ENCODE measurements at places on chromosomes 13 and 19.

DNA sequence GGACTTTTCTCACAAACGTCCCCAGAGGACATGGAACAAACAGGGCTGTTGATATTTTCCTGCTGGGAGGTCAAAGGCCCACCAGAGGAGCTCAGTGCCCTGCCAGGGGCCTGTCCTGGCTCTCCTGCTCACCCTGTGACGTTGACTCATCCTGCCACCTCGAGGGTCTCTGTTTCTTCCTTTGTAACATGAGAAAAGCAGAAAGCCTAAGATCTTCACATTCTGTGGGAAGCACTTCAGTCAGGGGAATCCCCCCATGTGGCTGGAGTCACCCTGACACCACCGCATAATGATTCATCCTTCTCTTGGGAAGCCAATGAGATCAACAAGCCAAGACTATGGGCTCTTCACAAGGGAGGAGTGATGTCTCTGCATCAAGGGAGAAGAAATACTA, 147.9 kb downstream of the KATNAL1 start:
- no peak for DNase-seq

DNA sequence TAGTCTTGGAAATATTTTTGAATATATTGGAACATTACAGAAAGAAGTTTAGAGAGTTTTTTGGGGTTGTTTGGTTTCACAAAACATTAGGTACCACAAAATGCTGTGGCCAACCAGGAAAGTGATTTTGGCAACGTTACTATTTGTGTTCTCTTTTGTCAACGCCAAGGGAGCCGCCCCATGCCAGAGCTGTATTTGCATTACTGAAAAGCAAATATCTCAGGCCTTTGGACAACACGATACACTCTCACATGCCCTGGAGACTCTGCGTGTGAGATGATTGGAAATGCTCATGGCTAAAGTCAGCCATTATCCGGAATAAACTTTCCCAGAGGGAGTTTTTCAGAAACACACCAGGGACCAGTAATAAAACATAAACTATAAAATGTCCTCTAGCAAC, 324.6 kb downstream of the SHISA2 start:
- DNase-seq: no peak

DNA sequence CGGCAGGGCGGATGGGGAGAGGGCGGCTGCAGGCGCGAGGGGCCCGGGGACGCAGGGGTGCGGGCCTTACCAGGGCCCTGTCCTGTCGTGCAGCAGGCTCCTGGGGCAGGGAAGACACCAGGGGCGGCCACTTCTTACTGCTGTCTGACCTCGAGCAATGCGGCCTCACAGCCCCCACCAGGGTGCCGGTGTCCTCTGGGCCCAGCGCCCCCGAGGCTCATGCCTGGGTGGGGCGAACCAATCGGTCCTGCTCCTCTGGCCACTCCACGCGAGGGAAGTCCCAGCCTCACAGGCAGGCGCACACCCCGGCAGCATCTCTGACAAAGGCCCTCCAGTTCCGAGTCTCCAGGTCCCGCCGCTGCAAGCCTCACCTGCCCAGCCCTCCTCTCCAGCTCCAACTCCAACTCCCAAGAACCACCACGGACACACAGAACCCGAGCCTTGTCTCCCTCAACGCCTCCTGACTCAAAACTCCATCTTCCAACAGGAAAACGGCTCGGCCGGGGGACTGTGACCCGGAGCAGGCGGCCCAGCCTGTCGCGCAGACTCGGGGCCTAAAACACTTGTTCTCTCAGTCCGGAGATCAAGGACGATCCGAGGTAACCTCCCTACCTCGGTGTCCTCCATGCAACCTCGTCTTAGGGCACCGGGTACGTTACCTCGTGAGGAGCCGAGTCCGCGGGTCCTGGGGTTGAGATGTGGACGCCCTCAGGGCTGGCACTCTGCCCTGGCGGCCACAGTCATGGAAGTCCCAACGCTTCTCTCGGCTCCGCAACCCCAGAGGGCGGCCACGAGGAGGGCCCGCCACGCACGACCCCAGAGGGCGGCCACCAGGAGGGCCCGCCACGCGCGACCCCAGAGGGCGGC, 6.5 kb downstream of the FGF22 start:
- DNase-seq: no peak

DNA sequence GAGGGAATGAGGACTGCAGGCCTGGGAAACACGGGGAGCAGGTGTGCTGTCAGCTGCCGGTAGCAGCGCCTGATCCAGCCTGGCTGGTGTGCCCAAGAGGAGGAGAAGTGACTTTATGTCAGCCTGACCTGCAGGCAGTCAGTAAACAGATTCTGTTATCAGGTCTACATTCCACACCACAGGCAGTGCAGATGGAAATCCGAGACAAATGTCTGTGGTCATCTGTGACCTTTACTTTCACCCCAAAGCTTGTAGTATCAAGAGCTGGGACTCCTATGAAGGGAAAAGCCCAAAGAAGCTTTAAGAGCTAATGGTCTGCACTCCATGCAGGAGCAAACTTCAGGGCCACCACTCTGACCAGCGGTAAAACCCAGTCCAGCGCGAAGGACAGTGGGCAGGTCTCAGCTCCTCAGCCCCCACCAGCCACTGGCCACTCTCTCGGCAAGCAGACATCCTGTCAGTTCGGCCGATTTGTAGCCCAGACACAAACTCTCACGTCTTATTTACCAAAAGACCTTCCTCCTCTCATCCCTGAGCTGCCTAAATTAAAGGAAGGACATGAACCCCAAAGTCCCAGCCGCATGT, 7.7 kb downstream of the EPS15L1 start:
- no peak for DNase-seq

DNA sequence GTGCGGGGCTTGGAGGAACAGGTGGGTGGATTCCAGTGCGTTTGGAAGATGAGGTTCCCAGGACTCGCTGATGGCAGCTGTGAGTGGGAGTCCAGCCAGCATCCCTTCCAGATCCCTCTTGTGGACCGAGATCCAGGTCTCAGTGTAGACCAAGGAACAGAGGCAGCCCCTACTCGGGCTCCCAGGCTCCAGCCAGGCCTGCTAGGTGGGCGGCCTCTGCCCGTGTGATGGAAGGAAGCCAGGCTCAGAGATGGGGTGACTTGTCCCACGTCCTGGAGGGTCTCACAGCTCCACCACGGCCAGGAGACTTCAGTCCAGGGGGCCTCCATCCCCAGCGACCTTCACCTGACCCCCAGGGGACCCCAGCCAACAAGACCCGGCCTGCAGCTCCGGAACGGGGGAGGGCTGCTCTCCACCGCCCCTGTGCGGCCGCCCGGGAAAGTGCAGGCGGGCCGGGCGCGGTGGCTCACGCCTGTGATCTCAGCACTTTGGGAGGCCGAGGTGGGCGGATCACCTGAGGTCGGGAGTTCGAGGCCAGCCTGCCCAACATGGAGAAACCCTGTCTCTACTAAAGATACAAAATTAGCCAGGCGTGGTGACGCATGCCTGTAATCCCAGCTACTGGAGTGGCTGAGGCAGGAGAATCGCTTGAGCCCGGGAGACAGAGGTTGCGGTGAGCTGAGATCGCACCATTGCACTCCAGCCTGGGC, 729 bp upstream of the MADCAM1 start:
- DNase-seq: no peak

DNA sequence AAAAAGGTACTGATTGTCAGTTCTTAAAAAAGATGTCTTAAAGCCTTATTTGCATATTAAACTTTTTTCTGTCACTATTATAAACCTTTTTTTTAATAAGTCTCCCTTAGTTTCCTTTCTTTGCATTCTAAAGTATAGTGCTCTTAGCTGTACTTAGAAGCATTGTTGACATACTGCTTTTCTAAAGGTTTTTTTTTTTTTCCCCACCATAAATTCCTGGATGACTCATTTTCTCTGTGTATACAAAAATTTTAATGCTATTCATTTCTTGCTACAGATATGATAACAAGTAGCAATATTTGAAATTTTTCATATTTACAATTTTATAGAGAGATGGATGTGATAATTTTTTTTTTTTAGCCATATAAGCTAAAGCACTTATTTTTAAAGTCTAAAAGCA, 43.5 kb downstream of the METTL21C start:
- no peak for DNase-seq

DNA sequence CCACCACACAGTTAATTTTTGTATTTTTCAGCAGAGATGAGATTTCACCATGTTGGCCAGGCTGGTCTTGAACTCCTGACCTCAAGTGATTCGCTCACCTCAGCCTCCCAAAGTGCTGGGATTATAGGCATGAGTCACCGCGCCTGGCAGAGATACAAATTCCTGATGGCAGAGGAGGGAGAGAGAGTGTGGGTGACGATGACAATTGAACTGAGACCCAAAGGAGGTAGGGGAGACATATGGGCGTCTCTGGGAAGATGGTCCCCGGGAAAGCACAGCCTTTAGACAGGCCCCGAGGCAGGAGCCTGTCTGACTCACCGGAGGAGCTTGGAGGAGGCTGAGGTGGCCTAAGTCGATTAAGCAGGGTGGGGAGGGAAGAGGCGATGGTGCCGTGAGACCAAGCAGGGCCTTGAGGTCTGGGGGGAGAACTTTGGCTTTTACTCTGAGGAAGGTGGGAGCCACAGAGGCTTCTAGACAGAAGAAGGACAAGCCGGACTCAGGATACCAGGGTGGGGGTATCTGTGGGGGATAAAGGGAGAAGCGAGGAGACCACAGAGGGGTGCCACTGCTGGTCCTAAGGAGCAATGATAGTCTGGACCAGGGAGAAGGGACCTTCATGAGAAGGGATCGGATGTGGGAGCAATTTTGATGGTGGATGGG, 38.2 kb downstream of the ARRDC2 start:
- DNase-seq: no peak

- peak; percentile 80 for DNase-seq
These were observed 16.2 kb upstream of the AP1M2 start for GRCh38 chr19:10603084-10603872.

- no peak for DNase-seq
These were observed 153.8 kb upstream of the UQCRFS1 start for GRCh38 chr19:29366757-29367156.

DNA sequence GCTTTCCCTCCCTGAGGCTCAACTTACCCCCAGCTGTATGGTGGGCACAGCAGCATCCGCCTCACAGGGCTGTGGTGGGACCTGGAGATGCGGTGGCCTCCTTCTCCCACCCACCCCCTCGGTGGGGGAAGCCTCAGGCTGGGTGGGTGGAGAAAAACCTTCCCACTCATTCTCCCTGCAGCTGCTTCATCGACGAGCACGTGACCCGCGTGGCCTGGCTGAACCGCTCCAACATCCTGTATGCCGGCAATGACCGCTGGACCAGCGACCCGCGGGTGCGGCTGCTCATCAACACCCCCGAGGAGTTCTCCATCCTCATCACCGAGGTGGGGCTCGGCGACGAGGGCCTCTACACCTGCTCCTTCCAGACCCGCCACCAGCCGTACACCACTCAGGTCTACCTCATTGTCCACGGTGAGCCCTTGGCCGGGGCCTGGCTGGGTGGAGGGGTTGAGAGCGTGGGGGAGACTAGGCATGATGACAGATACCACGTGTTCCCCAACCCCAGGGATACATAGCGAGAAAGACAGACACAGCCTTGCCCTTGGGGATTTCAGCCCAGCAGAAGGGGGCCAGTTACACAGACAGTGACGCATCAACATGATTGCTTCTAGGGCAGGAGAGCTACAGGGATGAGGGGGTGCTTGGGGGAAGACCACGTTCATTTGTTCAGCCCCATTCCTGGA, 12.2 kb downstream of the IGLON5 start:
- no peak for DNase-seq

DNA sequence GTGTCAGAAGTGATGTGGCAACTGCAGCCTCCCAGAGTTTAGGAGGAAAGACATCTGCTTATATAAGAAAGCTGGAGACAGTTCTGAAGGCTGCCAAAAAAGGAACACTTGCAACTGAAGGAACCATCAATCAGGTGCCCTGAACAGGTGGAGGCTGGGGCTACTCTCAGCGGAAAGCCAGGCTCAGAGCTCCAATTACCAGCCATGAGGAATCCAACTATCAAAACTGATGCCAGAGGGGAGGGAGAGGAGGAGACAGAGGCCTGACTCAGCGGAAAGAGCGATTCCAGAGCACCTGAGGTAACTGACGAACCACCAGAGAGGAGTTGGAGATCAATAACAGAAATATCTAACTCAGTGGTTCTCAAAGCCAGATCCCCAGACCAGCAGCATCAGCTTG, 24.3 kb downstream of the LEUTX start:
- DNase-seq: no peak

DNA sequence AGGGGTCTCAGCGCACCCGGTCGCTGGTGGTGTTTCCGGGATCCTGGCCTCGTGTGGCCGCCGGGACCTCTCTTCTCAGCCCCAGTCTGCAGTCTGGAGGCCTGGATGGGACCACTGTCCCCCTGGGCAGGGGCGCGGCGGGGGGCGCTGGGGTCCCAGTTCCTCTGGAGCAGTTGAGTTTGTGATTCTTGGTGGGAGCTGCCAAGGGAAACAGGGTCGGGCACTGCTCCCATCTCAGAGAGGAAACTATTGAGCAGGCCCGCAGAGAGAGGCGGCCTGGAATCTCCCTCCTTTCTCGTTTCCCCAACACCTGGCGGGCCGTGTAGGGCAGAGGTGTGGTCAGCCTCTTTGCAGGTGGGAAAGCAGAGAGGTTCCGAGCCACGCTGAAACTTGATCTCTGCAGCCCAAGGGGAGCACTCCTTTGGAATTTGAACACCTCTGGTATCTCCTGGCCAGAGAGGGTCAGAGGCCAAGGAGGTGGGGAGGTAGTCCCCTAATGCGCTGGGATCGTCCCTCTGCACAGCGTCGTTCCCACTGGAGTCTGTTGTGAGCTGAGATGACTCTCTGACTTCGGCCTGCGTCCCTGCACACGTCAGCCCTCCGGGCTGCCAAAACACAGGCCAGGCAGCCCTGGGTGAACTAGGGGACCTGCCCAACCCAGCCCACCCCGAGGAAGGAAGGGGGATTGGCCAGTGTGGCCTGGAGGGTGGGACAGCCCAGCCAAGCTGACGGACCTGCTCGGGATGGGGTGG, 741 bp downstream of the PLEKHF1 start:
- DNase-seq: no peak

DNA sequence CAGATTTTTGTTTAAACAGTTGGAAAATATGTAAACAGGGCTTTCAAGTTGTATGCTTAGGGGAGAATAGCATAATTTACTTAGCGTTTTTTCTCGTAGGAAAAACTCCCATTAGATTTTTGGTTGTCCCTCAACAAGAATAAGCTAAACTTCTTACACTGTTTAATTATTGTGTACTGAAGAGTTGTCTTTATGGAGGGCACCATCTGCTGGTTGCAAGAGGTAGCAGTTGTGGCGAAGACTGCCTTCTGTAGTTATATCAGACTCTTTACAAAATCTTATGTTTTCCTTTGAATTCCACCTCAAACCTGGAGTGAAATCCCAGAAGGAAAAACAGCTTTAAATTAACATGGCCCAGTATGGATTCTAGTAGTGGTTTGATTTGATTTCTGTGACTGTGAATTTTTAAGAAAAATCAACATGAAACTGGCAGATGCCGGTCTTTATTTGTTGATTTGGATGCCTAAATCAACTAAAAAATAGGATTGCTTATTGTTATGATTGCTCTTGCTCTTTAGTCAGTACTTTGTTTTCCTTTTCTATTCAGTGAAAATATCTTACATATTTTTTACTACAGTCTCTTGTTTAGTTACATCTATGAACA, 53.4 kb downstream of the PDS5B start:
- peak; percentile 49 for DNase-seq

GRCh38 chr19:20359933-20360720, 193.1 kb downstream of the ZNF486 start:
- no peak for DNase-seq

Measured in effector CD4-positive, alpha-beta T cell (primary cell).